Motor neuron (in vitro differentiated cells): ENCODE measurements at places on chromosomes 12 and 14.

DNA sequence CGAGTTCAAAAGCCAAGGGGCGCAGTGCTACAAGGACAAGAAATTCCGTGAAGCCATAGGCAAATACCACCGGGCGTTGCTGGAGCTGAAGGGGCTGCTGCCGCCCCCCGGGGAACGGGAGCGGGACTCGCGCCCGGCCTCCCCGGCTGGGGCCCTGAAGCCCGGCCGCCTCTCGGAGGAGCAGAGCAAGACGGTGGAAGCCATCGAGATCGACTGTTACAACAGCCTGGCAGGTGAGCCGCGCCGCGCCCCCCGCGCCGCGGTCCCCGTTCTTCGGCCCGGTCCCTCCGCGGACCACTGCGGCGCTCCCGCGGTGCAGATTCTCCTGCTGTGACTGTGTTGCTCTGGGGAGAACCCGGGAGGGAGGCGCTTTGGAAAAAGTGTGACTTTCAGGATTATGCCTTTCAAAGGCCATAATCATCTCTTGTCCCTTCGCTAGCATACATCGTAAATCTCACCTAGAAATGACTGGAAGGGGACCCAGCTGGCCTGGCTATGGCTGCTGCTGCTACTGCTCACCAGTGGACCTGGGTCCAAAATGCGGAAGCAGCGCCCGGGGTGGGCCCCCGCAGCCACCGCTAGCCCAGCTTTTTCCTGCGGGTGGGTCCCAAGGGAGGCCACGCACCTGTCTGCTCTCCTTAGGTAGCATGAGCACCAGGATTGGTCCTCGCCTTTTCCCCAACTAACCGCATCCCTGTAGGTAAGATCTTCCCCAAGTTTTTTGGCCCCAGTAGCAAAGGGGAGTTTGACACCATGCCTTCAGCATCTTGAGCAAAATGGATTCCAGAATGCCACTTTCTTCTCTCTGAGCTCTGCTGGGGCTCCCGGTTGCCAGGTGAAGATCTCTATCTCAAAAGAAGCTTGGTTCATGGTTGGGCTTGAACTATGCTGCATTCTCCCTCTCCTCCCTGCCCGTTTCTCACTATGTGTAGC is 853 bp downstream of the TTC9 start:
- no peak for ATAC-seq

- no peak for ATAC-seq
These were observed 874 bp upstream of the YARS2 start for GRCh38 chr12:32756476-32757066.

DNA sequence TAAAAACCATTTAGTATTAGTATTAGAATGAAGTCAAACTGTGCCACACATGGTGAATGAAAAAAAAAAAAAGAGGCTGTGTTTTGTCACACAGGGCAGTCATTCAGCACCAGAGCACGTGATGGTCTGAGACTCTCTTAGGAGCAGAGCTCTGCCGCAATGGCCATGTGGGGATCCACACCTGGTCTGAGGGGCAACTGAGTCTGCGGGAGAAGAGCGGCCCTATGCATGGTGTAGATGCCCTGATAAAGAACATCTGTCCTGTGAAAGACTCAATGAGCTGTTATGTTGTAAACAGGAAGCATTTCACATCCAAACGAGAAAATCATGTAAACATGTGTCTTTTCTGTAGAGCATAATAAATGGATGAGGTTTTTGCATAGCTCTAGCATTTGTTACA is 12.2 kb upstream of the BDKRB1 start:
- no peak for ATAC-seq

- ATAC-seq, result peak; percentile 30
These were observed 113.6 kb upstream of the NPAS3 start for GRCh38 chr14:32825058-32825457.

DNA sequence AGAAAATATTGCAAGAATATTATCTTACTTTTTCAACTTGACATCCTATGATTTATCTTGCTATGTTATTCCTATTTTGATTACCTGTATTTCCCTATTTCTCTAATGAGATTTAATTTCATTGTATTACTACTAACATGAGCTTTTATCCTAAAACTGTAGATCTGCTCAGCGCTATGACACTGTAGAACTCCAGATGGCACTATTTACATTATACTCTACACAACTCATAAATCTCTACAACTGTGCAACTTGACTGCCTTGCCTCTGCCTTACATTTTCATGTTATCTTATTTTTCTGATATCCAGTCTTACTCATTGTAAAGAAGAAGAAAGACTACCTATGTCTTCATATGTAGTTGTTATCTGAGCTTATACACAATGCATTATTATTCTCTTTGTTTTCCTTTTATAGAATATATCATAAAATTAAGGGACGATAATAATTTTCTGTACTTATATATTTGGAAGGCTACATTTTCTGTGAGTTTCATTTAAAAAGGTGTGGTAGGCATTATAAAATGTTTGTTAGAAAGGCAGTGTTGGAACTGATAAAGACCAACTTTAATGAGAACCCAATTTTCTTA is 24.1 kb downstream of the NUP37 start:
- peak; percentile 66 for ATAC-seq

GRCh38 chr12:20450591-20451180 is 82.3 kb downstream of the PDE3A start:
- no peak for ATAC-seq

GRCh38 chr14:21264025-21264801 is 5.0 kb downstream of the HNRNPC start:
- ATAC-seq, result no peak

GRCh38 chr12:98213556-98213955 is 301.8 kb upstream of the TMPO start:
- ATAC-seq, result no peak

- ATAC-seq, result peak; percentile 75
These were observed 70.7 kb downstream of the SCARB1 start for GRCh38 chr12:124792961-124793441.

GRCh38 chr12:2194060-2194459 is 141.3 kb downstream of the CACNA1C start:
- no peak for ATAC-seq

DNA sequence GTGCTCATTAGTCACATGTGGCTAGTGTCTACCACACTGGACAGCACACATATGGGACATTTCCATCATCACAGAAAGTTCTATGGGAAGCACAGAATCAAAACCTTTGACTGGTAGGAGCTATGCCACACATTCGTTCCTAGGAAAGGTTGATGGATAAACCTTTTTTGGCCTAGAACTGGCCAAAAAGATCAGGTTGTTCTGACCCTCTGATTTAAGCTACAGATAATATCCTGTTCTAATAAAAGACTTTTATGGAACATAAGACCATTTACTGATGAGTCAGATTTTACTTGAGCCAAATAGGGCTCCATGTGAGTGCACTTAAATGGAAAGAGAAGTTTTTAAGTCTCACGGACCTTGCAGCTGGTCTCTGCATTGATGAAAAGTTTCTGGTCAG is 143.2 kb downstream of the SLC15A4 start:
- ATAC-seq, result no peak

GRCh38 chr12:56885316-56885715 is 48.9 kb downstream of the SDR9C7 start:
- ATAC-seq, result no peak

DNA sequence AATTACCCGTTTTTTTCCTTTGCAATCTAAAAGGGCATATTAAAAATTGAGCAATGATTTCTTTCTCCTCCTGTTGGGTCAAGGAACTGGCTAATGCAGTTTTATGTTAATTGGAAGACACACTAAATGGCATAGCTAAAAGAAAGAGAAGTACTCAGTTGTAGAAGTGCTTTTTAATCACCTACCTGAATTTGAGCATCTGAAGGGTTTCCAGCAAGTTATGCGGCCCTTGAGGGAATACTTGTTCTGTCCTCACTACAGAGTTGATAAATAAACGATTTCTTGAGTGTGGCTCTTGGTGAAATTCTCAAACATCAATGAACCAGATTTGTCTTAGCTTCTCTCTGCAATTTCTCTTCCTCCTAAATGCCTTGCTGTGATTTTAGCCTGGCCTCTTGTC is 184.1 kb upstream of the RPH3A start:
- ATAC-seq, result no peak

GRCh38 chr12:94618995-94619695 is 31.2 kb downstream of the TMCC3 start:
- peak; percentile 31 for ATAC-seq

DNA sequence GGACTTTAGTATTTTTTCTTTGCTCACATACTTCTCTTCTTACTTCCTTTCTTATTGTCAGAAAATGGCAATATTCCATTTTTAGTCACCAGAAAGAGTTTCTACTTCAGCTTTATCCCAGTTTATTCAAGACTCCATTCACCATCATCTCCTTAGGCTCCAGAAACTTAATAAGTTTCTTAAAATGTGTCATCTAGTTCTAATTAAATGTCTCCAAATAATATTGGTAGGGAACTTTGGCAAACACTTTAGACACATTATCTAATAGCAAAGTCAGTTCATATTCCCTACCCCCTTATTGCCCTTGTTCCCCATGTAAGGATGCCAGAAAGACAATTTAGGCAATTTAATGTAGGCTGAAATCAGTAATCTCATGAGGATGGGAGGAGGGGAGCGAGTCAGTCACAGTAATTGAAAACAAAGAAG is 15.1 kb downstream of the EPYC start:
- no peak for ATAC-seq

DNA sequence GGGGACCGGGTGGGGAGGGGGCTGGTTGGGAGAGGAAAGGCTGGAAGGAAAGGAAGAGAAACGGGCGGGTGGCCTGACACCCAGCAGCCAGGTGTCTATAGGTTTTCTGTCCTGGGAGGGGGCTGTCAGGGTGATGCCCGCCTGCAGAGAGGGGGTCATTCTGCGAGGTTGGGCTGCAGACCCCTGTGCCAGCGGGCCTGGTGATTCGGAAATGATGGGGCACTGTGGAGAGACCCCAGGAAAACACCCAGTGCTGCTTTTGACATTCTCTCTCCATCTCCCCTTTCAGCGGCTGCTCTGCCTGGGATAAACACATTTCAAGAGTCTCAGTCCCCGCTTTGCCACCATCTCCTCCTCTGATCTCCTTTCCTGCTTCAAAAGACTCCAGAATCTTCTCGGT is 168.5 kb upstream of the RTL1 start:
- no peak for ATAC-seq

DNA sequence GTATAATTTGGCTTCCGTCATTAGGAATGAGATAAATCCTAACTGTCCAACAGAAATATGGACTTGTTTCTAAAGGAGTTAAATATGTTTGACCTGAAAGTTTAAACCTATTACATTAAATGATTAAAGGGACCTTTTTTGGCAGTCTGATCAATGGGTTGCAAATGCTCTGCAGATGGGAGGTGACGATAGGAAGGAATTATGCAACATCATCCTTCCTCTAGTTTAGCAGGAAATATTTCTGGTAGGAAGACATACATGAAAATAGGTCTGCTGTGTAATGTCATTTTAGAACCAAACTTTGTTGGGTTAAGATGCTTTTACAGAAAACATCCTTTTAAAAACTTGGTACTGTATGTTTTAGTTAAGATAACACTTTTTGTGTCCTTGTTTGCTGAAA is 2.6 kb downstream of the LRRC10 start:
- ATAC-seq, result no peak

DNA sequence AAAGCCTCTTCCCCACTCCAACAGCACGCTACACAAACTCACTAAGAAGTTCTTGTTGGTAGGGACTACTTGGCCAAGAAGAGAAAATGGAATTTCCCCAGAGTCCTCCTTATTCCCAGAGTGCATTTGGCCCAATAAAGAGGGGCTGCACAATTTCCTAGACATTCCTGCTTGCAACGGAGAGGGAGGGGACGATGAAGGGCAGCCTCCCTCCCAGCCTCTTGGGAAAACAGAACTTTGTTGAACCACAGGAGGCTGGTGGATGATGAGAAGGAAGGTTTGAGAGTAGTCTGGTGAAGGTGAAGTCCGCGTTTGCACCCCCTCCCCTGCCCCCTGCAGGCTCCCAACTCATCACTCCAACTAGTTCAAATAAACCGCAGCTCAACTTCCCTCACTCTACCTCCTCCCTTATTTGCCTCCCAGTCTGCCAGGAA is 19.1 kb upstream of the TBX3 start:
- peak; percentile 8 for ATAC-seq
